Astrocyte of the spinal cord (primary cell): ENCODE measurements at places on chromosomes 5 and 9.

DNA sequence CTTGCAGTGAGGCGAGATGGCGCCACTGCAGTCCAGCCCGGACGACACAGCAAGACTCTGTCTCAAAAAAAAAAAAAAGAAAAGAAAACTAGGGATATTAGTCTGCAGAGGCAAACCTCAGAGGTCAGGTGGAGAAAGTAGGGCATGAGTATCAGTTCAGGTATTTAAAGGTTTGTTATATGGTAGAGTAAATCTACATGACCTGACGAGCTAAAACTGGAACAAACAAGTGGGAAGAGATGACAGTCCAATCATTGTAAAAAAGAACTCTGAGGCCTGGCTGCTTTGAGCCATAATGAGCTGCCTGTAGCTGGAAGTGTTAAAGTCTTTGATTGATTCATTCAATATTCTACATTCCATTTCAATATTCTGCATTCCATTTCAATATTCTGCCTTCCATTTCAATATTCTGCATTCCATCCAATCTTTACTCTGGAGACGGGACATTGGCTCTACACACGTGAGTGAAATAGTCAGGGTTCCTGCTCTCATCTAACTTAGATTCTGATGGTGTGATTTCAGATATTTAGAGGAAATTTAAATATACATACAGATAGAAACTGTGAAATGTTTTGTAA lies 28.9 kb upstream of the GRAMD2B start:
- no peak for DNase-seq

DNA sequence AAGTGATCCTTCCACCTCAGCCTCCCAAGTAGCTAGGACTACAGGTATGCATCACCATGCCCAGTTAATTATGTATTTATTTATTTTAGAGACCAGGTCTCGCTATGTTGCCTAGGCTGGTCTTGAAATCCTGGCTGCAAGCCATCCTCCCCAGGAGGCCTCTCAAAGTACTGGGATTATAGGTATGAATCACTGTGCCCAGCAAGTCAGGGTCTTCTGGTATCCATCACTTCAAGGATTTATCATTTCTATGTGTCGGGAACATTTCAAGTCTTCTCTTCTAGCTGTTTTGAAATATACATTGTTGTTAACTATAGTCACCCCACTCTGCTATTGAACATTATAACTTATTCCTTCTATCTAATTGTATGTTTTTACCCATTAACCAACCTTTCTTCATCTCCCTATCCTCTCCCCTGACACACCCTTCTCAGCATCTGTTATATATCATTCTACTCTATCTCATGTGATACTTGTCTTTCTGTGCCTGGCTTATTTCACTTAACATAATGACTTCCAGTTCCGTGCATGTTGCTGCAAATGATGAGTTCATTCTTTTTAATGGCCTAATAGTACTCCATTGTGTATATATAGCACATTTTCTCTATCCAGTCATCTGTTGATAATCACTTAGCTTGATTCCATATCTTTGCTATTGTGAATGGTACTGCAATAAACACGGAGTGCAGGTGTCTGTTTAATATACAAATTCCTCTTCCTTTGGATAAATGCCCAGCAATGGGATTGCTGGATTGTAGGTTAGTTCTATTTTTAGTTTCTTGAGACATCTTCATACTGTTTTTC lies 26.4 kb downstream of the UTP15 start:
- DNase-seq = peak; percentile 40

DNA sequence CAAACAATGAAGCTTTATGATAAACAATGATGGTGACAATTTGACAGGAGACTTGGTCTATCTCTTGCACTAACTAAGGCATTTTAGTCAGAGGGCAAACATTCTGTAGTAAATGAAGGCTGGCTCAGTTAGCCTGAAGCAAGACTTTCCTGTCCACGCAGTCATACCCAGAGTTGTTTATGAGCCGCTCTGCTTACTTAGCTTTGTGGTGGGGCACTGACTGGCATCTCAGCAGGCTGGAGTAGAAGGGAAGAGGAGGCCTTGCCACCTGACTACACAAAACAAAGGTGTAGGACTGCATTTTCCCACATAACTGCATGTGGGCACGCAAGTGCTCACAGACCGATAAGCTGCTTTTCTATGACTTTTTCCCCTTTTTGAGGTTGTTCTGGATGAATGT lies 133.7 kb upstream of the EPB41L4A start:
- DNase-seq = no peak

- DNase-seq = peak; percentile 65
Measured at GRCh38 chr5:124180875-124181461, 565.5 kb downstream of the ZNF608 start.

- DNase-seq = peak; percentile 78
Measured at GRCh38 chr9:21434202-21435014, 5.8 kb upstream of the IFNA1 start.

DNA sequence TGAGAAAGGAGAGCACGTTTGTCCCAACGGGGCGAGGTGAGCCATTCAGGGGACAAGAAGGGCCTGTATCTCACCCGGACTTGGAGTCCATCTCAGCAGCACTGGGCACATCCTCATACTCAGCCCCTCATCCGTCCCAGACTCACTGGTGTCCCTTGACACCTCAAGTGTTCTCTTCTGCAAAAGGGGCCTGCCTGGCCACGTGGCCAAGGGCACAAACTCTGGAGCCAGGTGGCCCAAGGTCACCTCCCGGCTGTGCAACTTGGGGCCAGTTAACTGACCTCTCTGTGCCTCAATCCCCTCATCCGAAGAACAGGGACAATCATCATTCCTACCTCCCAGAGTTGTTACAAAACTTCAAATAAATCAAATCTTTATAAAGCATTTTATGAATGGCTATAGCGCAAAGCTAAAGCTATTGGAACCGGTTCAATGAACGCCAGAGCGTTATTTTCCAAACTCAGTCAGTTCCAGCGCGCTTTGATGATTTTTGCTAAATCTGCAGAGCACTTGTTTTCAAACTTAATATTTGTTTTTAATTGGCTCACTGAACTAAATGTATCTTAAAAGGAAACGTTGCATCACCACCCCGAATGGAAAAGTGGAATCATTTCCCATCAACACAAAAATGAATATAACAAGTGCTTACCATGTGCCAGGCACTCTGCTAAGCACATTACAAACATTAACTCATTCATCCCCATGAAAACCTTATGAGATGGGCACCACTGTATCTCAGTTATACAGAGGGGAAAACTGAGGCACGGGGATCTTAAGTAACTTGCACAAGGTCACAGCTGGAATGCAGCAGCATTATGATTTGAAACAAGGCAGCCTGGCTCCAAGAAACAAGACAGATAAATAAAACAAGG lies 49.3 kb downstream of the DUSP1 start:
- DNase-seq = peak; percentile 41

DNA sequence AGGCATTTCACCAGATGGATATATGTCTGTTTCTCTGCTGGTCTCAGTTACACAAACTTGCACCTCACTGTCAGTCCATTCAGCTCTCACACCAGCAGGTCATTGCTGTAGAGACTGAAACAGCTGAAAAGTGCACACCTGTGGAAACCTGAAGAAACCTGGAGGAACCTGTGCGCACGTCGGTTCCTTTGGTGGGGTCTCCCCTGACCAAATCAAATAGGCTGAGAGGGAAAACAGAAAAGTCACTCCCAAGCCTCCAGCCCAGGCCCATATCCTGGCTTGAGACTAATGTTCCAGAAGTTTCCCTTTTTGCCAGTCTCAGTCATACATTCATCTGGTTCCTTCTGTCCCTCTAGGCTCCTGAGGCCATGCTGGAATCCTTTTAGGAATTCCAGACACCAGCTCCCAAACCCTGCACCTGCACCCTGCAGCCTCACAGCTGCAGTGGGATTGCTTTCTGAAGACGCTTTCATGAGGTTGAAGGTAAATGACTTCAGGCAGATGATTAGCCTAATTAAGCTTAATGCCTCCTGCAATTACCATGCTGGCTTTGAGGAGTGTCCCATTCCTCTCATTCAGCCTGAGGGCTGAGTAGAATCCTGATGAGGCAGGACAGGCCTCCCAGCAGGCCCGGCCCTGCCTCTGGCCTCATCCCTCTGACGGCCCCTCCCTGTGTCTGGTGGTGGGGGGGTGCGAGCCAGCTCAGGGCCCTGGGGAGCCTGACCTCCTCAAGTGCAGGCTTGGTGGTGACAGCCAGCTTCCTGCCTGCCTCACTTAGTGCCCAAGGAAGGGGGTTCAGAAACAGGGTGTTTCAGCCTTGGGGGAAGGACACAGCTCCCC lies 24.3 kb upstream of the CXCL14 start:
- DNase-seq = no peak

- DNase-seq = no peak
Measured at GRCh38 chr5:133370036-133370831, 242.1 kb downstream of the FSTL4 start.

- peak; percentile 36 for DNase-seq
Measured at GRCh38 chr5:120683580-120683979, 219.5 kb downstream of the PRR16 start.

- no peak for DNase-seq
Measured at GRCh38 chr5:118008779-118009178, 979.6 kb downstream of the DTWD2 start.

DNA sequence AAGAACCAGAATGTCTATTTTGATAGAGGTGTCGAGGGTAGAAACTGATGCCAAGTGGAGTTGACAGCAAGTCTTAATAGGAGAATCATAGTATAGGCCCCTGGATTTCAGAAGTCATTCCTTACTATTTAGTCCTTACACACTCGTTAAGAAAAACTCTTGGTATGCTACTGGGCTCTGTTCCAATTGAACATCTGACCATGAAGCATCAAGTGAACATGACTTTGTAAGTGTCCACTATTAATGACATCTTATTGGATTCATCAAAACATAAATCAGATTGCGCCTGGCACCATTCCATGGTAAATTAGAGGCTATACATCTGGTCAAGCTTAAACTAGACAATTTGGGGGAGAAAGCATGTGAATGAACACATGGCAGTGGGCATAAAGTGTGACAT lies 1056.5 kb upstream of the EDIL3 start:
- no peak for DNase-seq

- DNase-seq = no peak
Measured at GRCh38 chr9:103533318-103533717, 538.2 kb downstream of the CYLC2 start.

DNA sequence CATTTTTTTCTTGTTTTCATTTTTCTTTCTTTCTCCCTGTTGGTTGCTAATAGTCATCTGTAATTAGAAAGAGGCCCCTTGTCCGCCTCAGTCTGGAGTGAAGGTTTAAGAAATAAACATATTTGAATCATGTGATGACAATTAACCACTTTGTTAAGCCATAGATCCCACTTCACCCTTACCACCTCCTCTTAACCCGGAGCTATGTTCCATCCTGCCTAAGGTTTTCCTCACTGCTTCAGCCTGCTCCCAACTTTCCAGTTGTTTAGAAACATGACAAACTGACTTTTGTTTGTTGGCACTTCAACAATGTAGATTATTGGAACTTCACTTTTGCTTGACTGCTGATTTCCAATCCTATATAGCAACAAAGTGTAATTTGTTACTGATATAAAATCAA lies 37.4 kb upstream of the SSBP2 start:
- no peak for DNase-seq
